ENCODE measurements at places on chromosomes 16 and 17. TPM values are rescaled to one million over a fixed set of nuclear protein-coding genes. Genes with fewer than 3 reads are reported as not detected.

The PLA2G10 gene
- total RNA-seq, result 1.4 TPM

The TMIGD1 gene
- not detected for total RNA-seq

The SEPTIN1 gene
- total RNA-seq, result 8.2 TPM

The MYH8 gene
- not detected for total RNA-seq
